ENCODE measurements at places on chromosomes 16 and 17.

DNA sequence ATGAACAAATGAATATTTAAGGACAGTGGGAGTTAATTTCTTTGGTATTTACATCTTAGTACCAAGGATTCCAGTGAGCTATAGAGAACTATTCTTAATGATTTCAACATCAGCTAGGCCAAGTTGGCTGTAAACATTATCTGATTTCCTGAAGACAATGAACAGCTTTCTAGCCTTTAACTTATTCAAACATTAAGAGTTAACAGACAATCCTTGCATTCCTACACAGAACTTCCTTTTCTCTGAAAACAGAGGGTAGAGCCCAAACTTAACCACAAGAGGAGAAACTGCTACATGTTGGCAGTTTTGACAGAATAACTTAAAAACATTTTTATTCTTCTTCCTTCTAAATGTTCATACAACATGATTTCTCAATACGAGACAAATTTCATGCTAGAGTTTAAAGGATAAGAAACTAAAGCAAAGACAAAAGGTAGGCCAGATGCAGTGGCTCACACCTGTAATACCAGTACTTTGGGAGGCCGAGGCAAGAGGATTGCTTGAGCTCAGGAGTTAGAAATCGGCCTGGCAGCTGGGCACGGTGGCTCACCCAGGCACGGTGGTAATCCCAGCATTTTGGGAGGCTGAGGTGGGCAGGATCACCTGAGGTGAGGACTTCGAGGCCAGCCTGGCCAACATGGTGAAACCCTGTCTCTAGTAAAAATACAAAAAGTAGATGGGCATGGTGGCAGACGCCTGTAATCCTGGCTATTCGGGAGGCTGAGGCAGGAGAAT lies 4.4 kb downstream of the CRLF3 start:
- DNase-seq = no peak

DNA sequence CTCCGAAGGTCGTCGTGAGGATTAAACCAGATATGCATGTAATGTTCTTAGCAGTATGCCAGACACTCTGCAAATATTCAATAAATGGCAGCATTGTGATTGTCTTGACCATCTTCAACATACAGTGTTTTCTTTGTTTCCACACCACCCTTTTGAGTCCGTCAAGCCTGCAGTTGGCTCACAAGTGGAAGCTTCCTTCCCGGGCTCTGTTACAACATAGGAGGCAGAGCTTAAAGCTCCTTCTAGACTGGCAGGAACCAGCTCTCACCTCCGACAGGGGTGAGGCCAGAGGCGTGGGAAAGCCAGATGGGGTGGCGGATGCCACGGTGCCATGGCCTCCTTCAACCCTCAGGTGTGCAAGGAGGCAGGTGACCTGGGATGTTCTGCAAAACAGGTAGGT lies 138.3 kb downstream of the FOXL1 start:
- DNase-seq = no peak

GRCh38 chr17:66126231-66126630 lies 65.7 kb downstream of the CEP112 start:
- no peak for DNase-seq

DNA sequence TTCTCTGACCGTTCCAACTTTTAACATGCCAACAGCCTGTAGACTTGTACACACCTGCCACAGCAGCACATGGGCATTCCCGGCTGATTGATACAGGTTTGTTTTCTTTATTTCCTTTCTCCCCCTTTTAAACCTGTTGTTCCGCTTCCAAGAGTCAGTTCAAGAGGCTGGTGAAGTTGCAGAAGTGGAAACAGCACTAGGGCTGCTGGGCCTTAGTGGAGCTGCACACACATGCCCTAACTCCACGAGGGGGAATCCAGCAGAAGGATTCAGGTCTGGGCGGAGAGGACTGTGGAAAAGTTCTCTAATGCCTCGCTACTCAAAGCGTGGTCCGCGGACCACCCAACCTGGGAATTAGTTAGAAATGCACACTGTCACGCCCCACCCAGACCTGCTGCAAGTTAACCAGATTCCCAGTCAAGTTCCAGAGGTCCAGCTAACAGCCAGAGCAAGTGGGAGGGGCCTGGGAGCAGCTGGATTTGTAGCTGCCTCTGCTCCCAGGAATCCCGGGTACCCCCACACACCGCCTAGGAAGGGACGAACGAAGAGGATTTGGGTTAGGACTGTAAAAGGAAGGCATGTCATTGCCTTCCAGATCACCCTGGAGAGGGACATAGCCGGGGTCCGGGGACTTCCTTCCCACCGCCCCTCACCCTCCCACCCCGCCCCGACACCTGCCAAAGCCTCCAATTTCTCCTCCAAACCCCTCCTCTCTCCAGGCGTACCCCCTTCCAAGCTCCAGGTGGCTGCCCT lies 542 bp downstream of the SLC39A11 start:
- peak; percentile 57 for DNase-seq

- no peak for DNase-seq
Observed at GRCh38 chr17:48066192-48066591, 18.0 kb downstream of the NFE2L1 start.

- no peak for DNase-seq
Observed at GRCh38 chr16:30813821-30814189, 26.8 kb upstream of the ZNF629 start.

DNA sequence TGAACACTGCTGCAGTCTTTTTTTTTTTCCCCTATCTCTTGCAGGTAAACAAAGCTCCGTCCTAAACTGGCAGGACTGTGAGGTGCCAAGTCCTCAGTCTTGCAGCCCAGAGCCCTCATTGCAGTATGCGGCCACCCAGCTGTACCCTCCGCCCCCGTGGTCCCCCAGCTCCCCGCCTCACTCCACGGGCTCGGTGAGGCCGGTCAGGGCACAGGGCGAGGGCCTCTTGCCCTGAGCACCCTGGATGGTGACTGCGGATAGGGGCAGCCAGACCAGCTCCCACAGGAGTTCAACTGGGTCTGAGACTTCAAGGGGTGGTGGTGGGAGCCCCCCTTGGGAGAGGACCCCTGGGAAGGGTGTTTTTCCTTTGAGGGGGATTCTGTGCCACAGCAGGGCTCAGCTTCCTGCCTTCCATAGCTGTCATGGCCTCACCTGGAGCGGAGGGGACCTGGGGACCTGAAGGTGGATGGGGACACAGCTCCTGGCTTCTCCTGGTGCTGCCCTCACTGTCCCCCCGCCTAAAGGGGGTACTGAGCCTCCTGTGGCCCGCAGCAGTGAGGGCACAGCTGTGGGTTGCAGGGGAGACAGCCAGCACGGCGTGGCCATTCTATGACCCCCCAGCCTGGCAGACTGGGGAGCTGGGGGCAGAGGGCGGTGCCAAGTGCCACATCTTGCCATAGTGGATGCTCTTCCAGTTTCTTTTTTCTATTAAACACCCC lies 13.8 kb downstream of the IL34 start:
- DNase-seq = no peak

- no peak for DNase-seq
Observed at GRCh38 chr16:69253870-69254341, 57.2 kb upstream of the VPS4A start.

DNA sequence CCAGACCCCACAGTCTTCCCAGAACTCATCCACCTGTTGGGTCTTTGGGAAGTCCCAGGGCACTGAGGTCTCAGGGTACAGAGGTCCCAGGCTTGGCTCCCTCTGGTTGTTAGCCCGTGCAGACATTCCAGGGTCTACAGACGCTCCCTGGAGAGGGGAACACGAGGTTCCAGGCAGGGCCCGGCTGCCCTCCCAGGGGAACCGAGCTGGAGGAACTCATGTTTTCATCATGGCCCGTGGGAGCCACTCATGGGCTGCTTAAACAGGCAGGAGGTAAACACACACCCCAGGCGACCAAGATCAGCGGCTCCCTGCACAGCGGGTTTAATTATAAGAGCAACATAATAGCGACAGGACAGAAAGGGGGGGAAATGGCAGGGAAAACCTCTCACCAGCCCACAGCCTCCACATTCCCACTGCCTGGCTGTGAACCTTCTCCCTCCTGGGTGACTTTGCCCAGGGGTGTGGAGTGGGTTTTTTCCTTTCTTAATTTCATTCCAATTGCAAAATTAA lies 36.5 kb downstream of the TRARG1 start:
- no peak for DNase-seq

DNA sequence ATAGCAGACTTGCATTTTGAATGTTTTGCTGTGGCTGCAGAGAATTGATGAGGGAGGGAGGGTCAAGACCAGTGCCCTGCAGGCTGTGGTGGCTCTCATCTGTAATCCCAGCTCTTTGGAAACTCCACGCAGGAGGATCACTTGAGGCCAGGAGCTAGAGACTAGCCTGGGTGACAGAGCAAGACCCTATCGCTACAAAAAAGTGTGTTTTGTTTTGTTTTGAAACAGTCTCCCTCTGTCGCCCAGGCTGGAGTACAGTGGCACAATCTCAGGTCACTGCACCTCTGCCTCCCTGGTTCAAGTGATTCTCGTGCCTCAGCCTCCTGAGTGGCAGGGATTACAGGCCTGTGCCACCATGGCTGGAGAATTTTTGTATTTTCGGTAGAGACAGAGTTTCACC lies 1.9 kb upstream of the UBE2G1 start:
- DNase-seq = no peak

DNA sequence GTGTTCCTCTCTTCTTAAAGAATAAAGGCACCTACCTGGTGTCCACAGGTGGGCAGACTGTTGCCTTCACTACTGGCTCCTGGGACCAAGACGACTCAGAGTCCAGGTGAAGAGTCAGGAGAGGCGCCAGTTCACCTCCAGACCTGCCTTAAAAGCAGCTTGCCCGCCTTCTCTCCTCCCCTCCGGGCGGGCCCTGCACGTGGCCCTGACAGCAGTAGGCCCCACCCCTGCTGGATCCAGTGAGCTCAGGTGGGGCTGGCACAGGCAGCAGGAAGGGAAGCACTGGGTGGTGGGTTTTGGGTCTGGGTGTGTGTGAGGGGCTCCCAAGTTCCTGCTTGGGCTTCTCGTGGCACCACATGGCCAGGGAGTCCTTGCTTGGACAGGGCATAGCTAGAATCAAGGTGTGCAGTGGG lies at the start of gene TNS4:
TNS4 (minus strand) TSS at position 125 of the 413 bp plus-strand sequence. CDS start 5,198 bp downstream, outside the sequence.
- no peak for DNase-seq

GRCh38 chr17:15947271-15947670 lies 2.3 kb downstream of the ADORA2B start:
- DNase-seq = peak; percentile 64

DNA sequence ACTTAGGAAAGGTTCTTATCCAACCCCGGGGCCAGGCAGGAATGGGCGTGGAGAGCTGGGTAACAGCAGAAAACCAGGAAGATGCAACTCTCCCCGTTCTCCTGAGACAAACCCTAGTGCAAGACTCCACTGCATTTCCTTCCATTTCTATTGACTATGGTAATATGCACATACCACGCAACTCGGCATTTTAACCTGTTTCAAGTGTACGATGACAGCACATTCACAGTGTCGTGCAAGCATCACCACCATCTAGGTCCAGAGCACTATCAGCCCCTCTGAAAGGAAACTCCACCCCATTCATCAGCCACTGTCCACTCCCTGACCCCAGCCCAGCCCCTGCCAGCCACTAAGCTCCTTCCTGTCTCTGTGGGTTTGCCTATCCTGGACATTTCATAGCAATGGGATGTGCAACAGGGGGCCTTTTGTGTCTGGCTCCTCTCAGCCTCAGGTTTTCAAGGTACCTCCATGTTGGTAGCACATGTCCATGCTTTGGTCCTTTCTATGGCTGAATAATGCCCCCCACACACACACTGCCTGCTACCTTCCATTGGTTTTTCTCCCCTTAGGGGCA lies 441.9 kb downstream of the SOX9 start:
- no peak for DNase-seq

DNA sequence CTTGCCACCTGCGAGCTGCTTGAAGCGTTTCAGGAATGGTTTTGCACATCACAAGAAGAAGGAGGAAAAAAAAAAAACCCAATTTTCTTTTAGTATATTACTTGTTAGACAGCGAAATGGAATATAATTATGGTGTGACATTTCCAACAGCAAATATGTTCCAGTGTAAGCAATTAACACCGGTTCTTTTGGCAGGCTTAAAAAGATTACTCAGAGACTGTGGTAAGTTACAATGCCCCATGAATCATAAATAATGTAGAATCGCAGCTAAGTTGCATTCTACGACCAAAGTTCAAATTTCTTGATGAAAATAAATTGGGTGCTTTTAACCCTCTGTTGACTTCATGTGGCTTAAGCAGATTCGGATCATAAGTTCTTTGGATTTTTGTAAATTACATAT lies 245.2 kb downstream of the XYLT1 start:
- DNase-seq = no peak

DNA sequence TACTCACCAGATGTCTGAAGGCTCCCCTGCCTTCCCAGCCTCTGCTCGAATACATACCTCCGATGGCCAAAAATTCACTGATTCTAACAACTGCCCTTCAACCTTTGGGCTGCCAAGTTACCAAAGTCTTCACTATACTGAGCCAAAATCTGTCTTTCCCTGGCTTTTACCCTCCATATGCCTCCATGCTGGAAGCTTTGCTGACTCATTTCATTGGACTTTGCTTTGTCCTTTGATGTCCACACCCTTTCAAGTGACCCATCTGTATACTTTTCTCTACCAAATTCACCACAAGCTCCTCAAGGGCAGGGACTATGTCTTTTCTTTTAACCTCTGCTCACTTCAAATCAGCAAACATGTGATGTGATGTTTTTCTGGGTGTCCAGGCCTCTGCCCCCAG lies 21.0 kb upstream of the MTMR4 start:
- DNase-seq = peak; percentile 75

DNA sequence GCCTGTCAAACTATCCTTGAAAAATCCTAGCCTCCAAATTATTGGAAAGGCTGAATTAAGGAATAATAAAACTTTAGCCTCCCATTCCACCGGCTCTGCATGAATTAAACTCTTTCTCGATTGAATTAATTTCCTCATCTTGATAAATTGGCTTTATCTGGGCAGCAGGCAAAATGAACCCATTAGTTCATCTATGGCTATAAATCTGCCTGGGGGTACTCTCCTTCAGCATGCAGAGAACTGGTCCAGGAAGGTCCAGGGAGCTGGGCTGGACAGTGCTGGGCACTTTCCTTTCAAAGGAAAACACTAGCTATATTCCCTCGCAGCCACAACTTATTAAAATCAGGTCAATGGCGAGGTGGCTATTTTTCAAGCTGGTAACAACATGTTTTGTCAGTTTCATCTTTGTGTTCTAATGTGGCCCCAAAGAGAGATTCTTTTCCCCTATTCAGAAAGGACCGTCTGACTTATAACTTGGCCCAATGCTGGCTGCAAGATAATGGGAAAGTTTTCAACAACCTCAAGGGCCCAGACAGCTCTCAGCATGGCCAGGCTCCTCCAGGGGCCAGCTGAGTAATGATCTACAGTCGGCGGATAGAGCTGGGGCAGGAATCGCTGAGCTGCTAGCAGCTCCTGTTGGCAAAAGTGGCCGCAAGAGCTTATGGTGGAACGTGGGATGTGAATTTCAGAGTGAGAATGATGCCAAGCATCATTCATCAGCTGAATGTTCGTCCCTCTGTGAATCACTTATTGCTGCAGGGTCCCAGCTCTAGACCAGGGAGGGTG lies 326.9 kb downstream of the SLC39A11 start:
- DNase-seq = no peak

DNA sequence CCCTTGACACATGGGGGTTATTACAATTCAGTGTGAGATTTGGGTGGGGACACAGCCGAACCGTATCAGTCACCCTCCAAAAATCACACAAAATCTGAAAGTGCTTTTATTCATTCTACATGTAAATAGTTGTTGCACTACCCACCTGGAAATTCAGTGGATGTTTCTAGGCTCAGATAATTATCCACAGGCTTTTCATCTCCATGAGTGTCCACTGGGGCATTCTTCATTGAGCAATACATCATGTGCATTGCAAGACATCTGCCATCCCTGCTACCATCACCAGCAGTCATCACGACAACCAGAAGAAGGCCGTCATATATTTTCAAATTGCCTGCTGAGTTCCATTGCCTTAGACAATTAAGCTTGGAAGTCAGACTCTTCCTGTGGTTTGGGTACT lies 330.8 kb downstream of the WWOX start:
- DNase-seq = no peak

Measured in EL (cell line).